GM10248 (cell line): ENCODE measurements at places on chromosomes 12 and 14.
A peak's percentile ranks its signal among the peaks of the same experiment; 100 is the strongest.

GRCh38 chr14:105908481-105908911 lies 382.1 kb downstream of the TMEM121 start:
- DNase-seq = peak; percentile 52

DNA sequence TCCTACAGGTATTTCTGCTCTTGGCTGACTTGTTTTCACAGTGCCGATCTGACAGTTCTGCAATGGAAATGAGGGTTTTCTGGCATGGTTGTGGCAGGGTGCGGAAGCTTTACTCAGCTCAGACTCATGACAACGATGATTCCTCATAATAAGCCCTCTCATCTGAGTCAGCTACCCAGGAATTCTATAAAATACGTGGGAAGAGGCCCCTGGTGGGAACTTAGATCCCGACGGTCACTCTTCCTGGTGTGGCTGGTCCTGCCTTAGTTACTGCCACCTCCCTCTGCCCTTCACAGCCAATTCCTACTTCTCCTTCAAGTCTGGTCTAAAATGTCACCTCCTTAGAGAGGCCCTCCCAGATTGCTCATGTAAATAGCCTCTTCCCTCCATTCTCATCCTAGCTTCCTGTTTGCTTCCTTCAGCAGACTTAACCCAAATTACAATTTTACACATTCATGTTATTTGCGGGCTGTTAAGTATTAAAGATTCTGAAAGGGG lies 104.2 kb upstream of the MAP1LC3B2 start:
- no peak for DNase-seq

DNA sequence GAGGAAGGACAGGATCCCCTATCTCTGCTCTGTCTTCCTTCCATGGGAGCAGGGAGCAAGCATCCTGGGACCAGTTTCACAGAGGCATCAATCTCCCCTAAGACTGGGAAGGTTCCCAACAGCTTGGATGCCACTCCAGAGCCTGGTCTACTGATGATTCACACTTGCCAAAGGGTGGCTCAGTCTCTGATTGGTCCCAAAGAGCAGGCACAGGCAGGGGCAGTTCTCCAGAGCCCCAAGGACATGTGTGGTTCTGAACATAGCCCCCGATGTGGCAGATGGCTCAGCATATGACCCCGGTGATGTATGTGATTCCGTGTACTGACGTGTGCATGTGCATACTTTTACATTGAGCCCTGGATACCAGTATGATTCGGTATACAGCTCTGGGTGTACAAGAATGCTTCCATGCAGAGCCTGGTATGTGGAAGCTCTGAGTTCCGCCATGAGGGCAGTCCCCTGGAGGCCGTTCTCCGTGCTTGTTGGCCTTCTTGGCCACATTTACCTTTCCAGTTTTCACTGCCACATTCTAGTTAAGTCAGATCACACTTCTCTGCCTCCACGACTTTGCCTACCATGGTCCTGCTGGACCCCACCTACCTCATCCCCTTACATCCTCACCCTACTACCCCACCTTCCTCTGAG lies 21.2 kb downstream of the ITGA7 start:
- no peak for DNase-seq

DNA sequence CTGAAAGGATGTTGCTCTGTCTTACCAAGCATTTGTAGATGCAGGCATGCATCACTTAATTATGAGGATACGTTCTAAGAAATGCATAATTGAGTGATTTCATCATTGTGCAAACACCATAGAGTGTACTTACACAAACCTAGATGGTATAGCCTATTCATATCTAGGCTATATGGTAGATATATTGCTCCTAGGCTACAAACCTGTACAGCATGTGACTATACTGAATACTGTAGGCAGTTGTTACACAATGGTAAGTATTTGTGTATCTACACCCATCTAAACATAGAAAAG lies 75.9 kb downstream of the IFT81 start:
- no peak for DNase-seq

DNA sequence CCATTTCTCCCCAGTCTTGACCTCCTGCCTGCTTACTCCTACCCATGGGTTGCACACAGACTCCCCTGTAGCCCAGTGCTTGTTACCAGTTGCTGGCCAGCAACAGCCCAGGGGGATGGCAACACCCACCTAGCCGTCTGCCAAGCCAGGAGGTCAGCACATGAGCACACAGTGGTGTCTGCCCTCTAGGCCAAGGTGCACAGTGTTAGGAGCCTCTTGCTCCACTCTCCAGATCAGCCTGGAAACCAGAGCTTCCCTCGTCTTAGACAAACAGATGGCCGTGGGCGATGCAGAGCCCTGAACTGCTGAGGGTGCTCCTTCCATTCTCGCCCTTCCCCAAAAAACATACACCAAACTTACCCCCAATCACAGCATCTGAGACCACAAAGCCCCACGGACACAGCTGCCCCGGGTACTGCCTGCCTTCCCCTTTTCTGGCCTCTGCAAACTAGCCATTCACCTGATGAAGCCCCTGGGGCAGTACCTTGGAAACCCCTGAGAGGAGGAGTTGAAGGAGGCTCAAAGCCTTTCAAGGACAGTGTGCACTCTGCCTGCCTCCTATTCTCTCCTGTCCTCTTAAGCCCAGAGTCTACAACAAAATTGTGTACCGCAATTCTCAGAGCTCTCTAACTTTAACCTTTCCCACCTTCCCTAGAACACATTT lies 1.0 kb upstream of the GPD1 start:
- DNase-seq = no peak

- no peak for DNase-seq
Observed at GRCh38 chr12:74401035-74401434, 136.6 kb upstream of the ATXN7L3B start.

DNA sequence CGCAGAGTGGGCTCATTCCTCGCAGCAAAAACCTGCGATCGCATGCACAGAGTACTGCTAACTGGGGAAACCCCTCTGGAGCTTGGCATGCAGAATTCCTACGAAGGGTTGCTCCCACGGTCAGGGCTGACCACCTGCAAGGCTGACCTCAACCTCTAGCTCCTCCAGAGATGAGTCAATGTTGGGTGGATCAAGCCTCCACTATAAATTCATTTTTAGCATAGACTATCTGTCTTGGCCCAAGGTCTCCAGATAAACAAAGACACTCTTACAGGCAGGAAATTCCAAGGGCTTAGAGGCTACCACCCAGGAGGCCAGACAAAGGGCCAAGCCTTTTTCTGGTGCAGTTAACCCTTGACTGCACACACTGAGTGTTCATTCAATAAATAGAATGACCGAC lies 296.5 kb downstream of the TMEM132D start:
- DNase-seq = no peak

GRCh38 chr12:108367436-108367835 lies 28.3 kb upstream of the CMKLR1 start:
- no peak for DNase-seq

DNA sequence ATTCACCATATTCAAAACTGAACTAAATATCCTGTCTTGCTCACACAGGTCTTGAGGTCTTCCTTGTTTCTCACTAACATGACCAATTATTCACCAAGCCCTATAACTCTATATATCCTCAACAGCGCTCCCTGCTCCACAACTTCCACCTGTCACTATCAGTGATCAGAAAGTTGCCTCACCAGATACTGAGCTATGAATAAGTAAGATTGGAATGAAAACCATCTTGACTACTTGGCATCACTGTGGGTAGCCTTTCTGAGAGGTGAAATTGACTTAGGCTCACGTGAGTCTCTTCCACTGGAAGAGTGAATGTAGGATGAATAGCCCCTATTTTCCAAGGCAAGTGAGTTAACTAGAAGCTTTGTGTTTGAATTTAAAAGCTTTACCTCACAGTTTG lies 167.1 kb downstream of the PIK3C2G start:
- DNase-seq = no peak

GRCh38 chr12:57887631-57888408 lies 41.3 kb upstream of the CTDSP2 start:
- no peak for DNase-seq

GRCh38 chr12:75632442-75632841 lies 121.0 kb upstream of the KRR1 start:
- no peak for DNase-seq

GRCh38 chr12:57027805-57028153 lies 11.4 kb upstream of the TAC3 start:
- DNase-seq = no peak

DNA sequence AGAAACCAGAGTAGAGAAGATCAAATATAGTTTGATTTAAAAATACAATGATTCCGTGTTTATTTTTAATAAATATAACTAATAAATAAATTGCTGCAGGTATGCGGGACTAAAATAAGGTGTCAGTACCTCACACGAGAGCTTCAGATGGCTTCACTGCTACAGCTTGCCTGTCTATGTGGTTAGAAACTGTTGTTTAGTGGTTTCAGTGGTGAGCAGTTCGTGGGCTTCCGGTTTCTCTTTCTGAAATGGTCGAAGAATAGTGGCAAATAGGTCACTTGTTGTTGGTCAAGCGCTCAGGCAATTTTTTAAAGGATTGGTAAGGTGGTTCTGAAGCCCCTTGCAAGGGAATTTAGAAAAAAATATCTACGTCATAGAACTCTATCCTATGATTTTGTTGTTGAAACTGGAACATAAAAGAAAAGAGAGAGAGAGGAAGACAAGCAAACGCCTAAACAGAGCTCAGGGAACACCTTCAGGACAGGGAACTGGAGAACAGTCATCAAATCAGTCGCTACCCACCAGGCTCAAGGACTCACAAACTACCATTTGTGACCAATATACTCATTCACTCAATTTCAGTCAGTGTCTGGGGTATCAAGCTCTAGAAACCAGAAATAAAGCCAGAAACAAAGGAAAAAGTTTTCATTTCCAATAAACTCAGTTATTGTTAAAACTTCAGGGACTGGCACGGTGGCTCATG lies 31.3 kb downstream of the GABARAPL1 start:
- DNase-seq = peak; percentile 47

DNA sequence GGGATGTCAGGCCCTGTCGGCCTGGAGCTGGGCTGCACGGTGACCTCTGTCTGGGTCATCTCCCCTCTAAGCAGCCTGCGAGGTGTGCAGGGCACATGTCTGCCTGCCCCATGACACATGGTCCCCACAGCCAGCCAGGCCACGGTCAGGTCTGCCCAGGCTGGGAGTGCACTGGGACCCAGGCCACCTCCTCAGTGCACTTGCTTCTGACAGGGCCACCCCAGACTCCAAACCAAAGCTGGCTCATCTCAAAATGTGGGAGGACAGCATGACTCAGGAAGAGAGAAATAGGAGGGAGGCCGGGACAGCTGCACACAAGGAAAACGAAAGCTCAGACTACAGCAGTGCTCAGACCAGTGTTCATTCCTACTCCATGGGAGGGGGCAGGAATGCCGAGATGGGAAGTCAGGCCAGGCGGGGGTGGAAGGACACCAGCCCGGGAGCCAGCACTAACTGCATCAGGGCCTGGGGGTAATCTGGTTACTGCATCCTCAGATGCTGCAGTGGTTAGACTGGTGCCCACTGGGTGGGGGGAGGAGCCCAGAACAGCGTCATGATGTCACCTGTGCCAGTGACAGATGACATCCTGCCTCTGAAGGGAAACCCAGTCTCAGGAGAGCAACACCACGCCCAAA lies 4.0 kb downstream of the P2RX2 start:
- no peak for DNase-seq

GRCh38 chr12:50056639-50056976 lies 788 bp upstream of the ASIC1 start:
- DNase-seq = no peak

- DNase-seq = no peak
Observed at GRCh38 chr14:103775506-103775905, 59.9 kb downstream of the ZFYVE21 start.
